Naive thymus-derived CD8-positive, alpha-beta T cell (primary cell): ENCODE measurements at places on chromosomes 7 and 10. TPM values are rescaled to one million over a fixed set of nuclear protein-coding genes. Genes with fewer than 3 reads are reported as not detected.

DNA sequence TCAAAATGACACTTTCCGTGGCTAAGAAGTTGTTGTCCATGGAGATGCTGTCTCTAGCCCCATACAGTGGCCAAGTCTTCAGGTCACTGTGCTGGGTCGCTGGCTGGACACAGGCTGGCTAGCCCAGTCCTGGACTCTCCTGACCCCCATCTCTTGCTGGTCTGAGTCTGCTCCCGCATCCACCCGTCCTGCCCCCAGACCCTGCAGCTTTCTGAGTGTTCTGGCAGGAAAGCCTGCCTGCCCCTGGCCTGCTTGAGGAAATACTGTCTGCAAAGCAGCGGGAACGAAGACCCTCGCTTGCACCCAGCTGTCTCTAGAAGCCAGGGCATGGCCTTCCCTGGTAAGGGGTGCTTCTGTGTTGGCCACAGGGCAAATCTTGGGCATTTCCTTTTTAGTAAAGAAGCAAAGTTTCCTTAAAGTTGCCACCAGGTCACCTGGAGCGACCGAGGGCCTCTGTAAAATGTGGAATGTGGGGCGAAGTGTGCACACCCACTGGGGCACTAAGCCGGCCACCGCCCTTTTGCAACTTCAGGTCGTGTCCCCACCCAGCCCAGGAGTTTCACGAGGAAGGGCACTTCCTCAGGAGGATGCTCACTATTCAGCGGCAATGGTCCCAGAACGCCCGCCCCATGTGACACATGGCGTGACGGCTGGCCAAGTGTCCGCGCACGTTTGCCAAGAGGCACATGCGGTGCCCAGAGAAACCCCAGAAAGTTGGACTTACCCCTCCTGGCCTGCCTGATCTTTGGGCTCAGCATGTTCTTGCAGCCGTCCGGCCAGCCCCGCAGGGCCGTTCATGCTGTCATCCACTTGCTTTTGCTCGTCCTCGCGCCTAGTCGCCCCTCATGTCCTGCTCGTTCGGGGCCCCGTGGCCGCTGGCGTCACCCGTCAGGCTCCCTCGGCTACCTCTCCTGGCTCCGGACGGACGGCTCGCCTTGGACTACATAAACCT is 558 bp downstream of the ARHGAP22 start:
- no peak overlapping the region for H3K4me3 ChIP-seq
- H3K27me3 ChIP-seq: peaks cover 24% of the 10 kb centered on the region
- no peak for DNase-seq

Gene NPY4R
- total RNA-seq: not detected

DNA sequence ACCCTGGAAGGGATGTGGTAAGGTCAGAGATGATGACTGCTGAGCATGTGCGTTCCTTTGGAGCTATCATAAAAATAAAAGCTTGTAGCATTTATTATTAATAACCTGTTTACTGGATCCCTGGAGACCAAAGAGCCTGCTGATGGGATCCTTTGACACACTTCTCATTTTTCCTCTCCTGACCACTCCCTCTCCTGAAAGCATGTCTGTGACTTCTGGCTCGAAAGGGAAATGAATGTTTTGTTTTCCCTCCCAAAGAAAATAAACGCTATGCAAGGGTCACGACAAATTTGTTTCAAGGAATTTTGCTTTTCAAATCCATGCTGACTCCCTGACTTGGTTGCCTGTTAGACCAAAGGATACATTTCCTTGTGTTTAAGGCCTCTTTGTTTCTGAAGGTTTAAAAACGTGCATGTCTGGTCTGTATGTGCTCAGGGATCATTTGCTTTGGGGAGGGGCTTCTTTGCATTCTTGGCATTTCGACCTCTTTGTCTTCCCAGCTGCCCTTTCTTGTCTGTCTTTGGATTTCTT is 185.1 kb upstream of the AGK start:
- H3K27me3 ChIP-seq: no peaks in the 10 kb centered on the region
- H3K4me3 ChIP-seq: no peak overlapping the region
- H3K27ac ChIP-seq: no peak overlapping the region
- no peak for DNase-seq

- H3K36me3 ChIP-seq: no peaks in the 10 kb centered on the region
- H3K27ac ChIP-seq: peak overlapping the region; percentile 95
- H3K4me1 ChIP-seq: peaks cover 7% of the 10 kb centered on the region
- H3K4me3 ChIP-seq: peak overlapping the region; percentile 97
- peaks cover 24% of the 10 kb centered on the region for H3K27me3 ChIP-seq
- DNase-seq: peak; percentile 20
Measured at GRCh38 chr10:15433850-15434537, 62.9 kb upstream of the FAM171A1 start.

Gene SH2D4B
- total RNA-seq: 0.11 TPM

DNA sequence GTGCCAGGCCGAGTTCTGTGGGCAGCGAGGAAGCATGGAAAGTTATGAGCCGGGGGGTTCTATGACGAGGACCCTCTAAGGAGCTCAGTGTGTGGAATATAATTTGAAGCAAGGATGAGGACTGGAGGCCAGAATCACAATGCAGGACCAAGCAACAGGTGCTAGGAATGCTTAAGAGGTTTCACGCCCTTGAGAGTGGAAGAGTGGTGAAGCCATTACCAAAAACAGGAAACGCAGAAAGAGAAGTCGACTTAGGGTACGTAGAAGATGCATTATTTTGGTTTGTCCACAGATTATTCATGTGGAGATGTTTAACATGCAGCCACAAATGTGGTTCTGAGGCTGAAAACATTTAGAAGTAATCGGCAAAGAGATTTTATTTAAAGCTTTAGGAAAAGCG is 78.7 kb downstream of the PIP4K2A start:
- H3K36me3 ChIP-seq: peaks cover 17% of the 10 kb centered on the region
- no peaks in the 10 kb centered on the region for H3K27me3 ChIP-seq
- H3K4me1 ChIP-seq: peaks cover 99% of the 10 kb centered on the region
- H3K4me3 ChIP-seq: peak overlapping the region; percentile 58
- no peak for DNase-seq
- peak overlapping the region; percentile 92 for H3K27ac ChIP-seq

- H3K27me3 ChIP-seq: peaks cover 6% of the 10 kb centered on the region
- H3K27ac ChIP-seq: no peak overlapping the region
- H3K4me1 ChIP-seq: no peaks in the 10 kb centered on the region
- no peak overlapping the region for H3K4me3 ChIP-seq
- H3K36me3 ChIP-seq: no peaks in the 10 kb centered on the region
- DNase-seq: no peak
Measured at GRCh38 chr10:27911011-27911410, 87.9 kb downstream of the ODAD2 start.

DNA sequence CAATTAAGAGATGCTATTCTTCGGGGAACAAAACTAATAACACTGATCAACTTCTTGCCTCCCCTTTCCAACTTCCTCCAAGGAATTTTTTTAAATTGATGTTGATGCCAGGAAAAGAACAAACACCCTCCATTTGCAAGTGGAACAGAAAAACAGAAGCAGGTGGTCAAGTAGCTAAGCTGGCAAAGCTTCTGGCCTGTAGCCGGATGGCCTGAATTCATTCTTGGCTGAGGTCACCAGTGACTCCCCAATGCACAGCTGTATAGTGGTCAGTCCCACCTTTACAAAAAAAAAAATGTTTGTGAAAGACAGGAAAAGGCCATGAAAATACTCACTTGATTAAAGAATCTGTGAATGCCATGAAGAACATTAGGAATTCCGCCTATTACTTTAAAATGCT is 39.1 kb downstream of the DOCK4 start:
- no peak overlapping the region for H3K4me3 ChIP-seq
- no peaks in the 10 kb centered on the region for H3K4me1 ChIP-seq

DNA sequence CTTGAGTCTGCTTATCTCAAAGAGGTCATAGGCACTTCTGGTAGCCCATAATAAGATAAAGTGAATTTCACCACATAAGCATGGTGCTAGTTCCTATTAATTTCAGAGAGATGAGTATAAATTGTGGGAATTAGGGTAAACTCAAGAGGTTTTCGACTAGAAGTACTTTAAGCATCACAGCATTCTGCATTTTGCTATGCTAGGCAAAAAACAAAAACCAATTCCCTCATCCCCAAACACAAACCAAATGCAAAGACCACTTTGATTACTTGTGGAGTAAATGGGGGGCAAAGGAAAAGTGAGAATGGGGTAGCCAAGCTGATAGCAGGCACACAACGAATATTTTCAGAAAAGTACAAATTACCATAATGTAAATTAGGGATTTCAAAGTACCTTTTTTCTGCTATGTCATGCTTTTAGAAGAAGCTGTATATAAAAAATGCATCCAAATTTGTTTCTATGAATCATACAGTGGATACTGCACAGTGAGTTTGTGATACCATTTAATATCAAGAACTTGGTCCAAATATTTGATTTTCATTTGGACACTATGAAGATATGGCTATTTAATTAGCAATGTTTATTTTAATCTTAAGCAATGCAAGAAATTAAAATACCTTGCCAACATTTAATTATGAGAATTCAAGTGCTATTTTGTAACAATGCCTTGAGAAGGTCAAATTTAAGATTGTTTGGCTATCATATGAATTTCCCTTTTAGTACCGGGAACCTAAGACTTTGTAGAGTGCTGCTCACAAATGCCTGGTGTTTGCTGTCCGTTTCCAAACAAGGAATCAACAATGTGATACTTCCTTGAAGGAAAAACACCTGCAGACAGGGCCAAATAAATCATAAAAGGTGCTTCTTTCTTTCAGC is 455.5 kb downstream of the PHTF2 start:
- no peaks in the 10 kb centered on the region for H3K27me3 ChIP-seq

DNA sequence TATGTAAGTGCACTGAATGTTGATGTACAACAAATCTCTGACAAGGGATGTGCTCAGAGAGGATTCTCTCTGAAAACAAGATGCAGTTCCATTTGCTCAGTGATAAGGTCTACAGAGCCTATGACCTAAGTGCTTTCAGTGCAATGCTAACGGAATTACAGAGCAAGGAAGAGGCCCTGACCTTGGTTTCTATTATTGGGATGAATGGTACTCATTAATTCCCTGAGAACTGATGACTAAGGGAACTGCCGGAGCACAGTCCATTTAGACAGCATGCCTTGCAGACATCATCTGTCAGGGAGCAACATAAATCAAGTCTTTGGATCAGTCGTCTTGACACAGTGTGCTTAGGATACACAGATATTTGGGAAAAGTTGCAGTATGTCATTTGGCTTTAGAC is 340.8 kb downstream of the PHTF2 start:
- no peak overlapping the region for H3K4me3 ChIP-seq
- no peaks in the 10 kb centered on the region for H3K36me3 ChIP-seq
- H3K27ac ChIP-seq: no peak overlapping the region
- no peaks in the 10 kb centered on the region for H3K4me1 ChIP-seq
- no peak for DNase-seq

Gene ADARB2
- total RNA-seq: not detected

GRCh38 chr10:35353805-35354204 is 17.5 kb downstream of the CCNY start:
- H3K36me3 ChIP-seq: no peaks in the 10 kb centered on the region
- peaks cover 90% of the 10 kb centered on the region for H3K4me1 ChIP-seq
- H3K27me3 ChIP-seq: no peaks in the 10 kb centered on the region
- DNase-seq: no peak

- no peaks in the 10 kb centered on the region for H3K4me1 ChIP-seq
- DNase-seq: no peak
- H3K27ac ChIP-seq: no peak overlapping the region
- no peaks in the 10 kb centered on the region for H3K36me3 ChIP-seq
- H3K4me3 ChIP-seq: no peak overlapping the region
Measured at GRCh38 chr10:114593816-114594468, 64.1 kb downstream of the ABLIM1 start.

DNA sequence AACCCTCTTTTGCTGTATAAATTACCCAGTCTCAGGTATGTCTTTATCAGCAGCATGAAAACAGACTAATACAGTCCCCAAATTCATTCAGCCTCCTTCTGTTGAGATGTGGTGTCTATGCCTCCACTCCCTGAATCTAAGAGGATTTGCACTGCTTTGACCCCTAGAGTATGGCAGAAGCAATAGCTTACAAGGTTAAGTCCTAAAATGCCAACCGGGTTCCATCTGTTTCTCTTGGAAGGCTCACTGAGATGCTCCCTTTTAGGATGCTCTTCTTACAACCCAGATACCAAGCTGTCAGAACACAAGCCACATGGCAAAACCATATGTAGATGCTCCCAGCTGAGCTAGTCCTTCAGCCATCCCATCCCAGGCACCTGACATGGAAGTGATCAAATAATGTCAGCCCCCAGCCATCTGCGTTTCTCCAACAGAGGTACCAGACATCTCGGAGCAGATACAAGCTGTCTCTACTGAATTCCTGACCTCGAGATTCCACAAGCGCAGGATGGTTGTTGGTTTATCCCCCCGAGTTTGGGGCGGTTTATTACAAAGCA is 20.2 kb downstream of the CALN1 start:
- peaks cover 15% of the 10 kb centered on the region for H3K27me3 ChIP-seq
- no peak overlapping the region for H3K27ac ChIP-seq
- no peak overlapping the region for H3K4me3 ChIP-seq
- DNase-seq: no peak
- no peaks in the 10 kb centered on the region for H3K4me1 ChIP-seq
- no peaks in the 10 kb centered on the region for H3K36me3 ChIP-seq

DNA sequence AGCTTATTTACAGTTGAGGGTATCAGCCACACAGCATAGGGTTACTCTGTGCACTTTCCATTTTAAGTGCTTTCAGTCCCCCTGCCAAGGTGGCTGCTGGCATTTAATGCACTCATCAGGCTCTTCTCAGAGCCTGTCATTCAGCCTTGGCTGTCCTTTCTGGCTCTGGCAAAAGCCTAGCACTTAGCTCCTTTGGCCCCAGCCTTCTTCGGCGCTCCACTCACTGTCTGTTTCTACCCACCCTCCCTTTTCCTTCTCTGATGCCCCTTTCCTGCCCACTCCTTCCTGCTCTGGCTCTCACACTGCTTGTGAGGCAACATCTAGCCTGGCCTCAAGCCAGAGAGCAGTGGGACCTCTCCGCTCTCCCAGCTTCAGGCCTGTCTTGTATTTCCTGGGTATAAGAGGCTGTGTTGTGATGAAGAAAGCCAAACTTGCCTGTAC is 60.2 kb downstream of the WIPF3 start:
- H3K36me3 ChIP-seq: no peaks in the 10 kb centered on the region
- no peak overlapping the region for H3K27ac ChIP-seq
- H3K27me3 ChIP-seq: peaks cover 13% of the 10 kb centered on the region
- DNase-seq: no peak

Gene IDI2
- total RNA-seq: not detected

Gene TSPAN15
- total RNA-seq: 0.55 TPM

- no peak overlapping the region for H3K27ac ChIP-seq
- H3K36me3 ChIP-seq: no peaks in the 10 kb centered on the region
- peaks cover 6% of the 10 kb centered on the region for H3K27me3 ChIP-seq
- DNase-seq: no peak
- H3K4me3 ChIP-seq: no peak overlapping the region
Measured at GRCh38 chr10:98758463-98758862, 311.7 kb upstream of the HPS1 start.

DNA sequence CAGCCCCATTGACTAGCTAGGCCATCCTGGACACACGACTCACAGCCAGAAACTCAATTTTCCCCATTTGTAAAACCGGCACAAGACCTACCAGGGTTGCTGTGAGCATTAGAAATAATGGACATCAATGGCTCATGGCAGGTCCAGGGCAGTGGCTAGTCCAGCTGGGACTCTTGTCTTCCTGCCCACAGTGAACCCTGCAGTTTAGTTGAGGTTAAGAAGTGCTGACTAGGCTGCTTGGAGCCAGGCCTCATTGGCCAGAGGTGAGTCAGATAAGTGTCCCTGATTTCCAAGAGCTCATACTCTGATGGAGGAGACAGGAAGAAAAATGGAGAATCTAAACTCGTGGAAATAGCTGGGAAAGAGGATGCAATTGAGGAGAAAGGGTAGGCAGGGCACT is 123.4 kb upstream of the ZNF92 start:
- peaks cover 8% of the 10 kb centered on the region for H3K27me3 ChIP-seq
- no peak overlapping the region for H3K27ac ChIP-seq
- DNase-seq: no peak
- no peak overlapping the region for H3K4me3 ChIP-seq
- H3K36me3 ChIP-seq: no peaks in the 10 kb centered on the region
- peaks cover 9% of the 10 kb centered on the region for H3K4me1 ChIP-seq

Gene NAMPT
- 29.5 TPM for total RNA-seq
